Endodermal cell (in vitro differentiated cells): ENCODE measurements at places on chromosomes 3 and 15.
A peak's percentile ranks its signal among the peaks of the same experiment; 100 is the strongest.

DNA sequence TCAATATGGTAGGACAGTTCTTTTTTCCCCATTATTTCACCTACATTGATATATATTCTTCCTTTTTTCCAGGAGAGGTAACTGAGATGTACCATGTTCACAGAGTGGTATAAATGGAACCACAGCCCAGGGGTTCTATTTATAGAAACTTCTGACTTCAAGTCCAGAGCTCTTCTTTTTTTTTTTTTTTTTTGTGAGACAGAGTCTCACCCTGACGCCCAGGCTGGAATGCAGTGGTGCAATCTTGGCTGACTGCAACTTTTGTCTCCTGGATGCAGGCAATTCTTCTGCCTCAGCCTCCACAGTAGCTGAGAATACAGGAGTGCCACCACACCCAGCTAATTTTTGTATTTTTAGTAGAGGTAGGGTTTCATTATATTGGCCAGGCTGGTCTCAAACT is 267.1 kb upstream of the TPRG1 start:
- DNase-seq: no peak

GRCh38 chr3:87191641-87192040 is 35.5 kb upstream of the CHMP2B start:
- DNase-seq: no peak

DNA sequence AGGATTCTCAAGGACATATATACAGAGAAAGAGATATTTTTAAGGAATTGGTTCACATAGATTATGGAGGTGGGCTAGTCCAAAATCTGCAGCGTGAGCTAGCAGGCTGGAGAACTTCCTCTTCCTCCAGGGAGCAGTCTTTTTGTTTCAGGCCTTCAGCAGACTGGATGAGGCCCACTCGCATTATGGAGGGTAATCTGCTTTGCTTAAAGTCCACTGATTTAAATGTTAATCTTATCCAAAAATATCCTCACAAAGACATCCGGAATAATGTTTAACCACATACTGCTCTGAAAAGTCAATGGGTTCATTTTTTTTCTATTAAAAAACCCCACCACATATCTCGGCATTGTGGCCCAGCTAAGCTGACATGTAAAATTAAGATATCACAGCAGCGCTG is 22.2 kb upstream of the NRROS start:
- no peak for DNase-seq

- no peak for DNase-seq
Observed at GRCh38 chr15:35657679-35658311, 111.8 kb upstream of the DPH6 start.

GRCh38 chr15:69094124-69094921 is 66.1 kb upstream of the GLCE start:
- no peak for DNase-seq

DNA sequence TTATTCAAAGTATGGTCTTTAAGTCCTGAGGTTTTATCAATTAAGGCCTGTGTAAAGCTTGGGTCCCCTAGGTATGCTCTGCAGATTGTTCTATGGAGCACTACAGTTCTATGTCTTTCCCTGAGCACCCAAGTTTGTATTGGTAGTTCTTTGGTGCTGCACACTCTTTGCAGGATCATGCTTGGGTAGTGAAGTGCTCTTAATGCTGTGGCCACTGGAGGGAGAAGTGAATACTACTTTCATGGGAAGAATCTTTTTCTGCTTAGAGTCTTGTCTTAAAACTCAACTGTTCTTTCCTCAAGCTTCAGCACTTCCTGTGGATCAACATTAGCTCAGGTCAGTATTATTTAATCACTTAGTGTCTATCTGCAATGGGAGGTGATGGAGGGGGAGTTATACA is 93.6 kb upstream of the CFAP20DC start:
- DNase-seq: no peak

GRCh38 chr3:52234516-52235447 is 4.2 kb downstream of the TWF2 start:
- DNase-seq: no peak

- DNase-seq: peak; percentile 83
Observed at GRCh38 chr3:46829699-46830208, 33.5 kb downstream of the MYL3 start.

DNA sequence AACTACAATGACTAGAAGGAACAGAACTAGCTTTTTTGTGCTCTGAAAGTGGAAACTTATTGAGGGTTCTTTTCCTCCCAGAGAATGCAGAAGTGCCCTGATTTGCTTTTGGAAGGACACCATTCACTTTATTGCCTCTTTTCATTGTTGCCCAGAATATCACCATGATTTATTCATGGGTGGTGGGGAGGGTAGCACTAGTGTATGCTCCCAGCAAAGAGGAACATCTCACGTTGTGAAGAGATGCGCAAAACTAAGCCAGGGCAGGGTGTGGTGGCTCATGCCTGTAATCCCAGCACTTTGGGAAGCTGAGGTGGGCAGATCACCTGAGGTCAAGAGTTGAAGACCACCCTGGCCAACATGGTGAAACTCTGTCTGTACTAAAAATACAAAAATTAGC is 31.4 kb downstream of the FLNB start:
- no peak for DNase-seq

DNA sequence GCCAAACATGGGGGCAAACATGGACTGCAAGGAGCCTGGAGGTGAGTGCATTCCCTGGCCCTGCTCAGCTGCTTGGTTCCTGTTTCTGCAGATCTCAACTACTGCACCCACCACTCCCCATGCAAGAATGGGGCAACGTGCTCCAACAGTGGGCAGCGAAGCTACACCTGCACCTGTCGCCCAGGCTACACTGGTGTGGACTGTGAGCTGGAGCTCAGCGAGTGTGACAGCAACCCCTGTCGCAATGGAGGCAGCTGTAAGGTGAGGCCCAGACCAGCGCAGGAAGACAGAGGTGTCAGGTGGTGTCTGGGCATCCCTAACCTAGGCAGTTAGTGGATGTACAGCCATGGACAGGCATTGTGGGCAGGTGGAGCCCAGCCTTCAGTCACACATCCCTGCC is 5.3 kb downstream of the DLL4 start:
- no peak for DNase-seq

DNA sequence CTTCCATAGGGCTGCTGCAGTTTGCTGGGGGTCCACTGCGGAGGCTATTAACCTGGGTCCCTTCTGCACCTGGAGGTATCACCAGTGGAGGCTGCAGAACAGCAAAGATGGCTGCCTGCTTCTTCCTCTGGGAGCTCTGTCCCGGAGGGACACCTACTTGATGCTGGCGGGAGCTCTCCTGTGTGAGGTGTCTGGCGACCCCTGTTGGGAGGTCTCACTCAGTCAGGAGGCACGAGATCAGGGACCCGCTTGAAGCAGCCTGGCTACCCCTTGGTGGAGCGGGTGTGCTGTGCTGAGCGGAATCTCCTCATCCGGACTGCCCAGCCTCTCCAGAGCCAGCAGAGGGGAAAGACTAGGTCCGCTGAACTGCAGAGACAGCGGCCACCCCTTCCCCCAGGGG is 56.0 kb upstream of the CTXND1 start:
- peak; percentile 85 for DNase-seq

DNA sequence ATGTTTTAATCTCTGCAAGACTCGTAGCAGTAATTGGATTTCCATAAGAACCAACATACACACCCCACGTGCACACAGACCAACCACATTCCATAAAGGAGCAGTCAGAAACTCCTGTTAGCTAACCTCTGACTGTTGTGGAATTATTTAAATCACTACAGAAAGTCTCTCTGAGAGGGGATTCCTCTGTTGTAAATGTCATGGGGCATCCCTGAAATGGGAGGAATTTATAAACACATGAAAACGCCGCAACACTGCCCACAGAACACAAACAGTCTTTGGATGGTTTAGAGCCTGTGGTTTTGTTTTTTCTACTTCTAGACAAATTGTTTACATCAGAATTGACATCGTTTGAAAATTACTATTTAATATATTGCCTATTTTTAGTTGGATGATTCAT is 740.1 kb upstream of the GRM7 start:
- DNase-seq: no peak

DNA sequence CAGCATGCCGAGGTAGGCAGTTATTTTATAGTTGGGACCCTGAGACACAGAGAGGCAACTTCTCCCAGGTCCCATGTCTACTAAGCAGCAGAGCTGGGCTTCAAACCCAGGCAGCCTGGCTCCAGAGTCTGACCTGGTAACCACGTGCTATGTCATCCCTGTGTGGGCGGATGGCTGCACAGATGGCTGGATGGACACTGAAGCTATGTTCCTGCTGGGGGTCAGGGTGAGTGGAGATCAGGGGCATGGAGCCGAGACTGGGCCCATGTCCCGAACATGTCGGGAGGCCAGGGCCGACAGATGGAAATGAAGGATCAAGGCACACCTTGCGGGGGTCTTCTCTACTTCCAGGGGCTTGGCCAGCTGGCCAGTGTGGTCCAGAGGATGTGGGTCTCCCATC is 9.3 kb upstream of the FBLN2 start:
- DNase-seq: no peak

GRCh38 chr3:160286231-160286630 is 61.0 kb downstream of the C3orf80 start:
- DNase-seq: no peak

DNA sequence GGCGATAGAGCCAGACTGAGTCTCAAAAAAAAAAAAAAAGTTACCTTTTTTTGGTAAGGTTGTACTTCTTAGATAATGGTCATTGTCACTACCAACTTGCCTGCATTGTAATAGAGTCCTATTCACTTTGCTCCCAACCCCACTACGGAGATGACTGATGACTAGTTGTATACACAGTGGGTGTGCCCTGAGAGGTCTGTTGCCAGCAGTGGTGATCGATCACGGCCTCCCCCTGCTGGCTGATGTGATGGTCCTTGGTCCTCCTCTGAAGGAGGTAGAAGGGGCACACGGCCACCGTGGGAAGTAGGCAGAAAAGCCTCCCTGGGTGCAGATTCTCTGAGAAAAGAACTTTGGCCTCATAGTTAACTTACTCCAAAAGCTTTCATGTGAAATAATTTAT is 10.7 kb downstream of the GCNT3 start:
- peak; percentile 88 for DNase-seq

DNA sequence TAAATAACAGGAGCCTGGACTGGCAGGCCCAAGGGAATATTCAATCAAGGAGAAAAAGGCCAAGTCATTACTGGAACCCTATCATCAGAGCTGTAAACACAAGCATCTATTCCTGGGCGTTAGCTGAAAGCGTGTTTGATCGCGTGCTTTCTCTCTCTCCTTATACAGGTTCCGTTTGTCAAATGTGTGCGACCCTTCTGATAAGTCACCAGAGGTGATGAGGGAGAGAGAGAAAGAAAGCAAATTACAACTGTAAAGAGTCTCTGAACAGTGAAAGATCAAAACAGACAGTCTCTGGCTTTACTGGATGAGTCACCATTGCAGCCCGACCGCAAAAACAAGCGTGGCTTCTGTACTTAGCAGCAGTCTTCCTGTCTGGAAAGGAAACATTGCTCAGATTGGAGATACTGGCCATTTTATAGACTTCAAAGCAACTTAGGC is 39.5 kb upstream of the TPRG1 start:
- DNase-seq: no peak

- DNase-seq: no peak
Observed at GRCh38 chr15:92421976-92422375, 28.3 kb downstream of the ST8SIA2 start.

DNA sequence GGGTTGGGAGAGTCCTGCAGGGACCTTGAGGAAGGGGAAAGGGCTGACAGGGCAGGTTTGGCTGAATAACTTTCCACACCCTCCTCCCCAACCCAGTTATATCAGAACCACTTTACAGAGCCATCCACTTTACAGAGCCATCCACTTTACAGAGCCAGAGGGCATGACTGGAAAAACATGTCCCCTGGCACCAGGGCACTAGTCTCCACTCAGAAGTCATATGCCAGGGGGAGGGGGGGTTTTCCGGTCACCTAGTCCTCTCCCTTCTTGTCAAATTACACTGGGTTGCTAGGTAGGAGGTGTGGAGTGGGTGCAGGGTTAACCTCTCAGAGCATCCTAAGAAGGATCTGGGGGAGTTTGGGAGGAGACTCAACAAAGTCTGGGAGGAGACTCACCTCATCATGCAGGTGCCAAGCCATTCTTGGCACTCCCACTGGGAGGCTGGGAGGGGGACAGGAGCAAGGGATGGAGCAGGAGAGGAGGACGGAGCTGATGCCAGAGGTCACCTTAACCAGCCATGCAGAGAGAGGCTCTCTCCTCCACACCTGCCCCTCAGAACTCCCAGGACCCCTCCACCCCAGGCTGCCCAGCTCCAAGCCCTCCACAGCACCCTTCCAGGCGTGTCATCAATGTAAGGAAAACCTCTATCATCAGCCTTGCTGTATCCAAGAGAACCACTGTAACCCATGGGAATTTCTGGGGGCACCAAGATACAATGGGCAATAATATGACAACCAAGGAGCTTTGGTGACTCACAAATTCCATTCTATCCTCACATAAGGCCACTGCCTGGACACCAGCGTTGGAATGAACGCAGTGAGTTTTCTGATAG is 1.7 kb downstream of the LRRC2 start:
- DNase-seq: no peak

- no peak for DNase-seq
Observed at GRCh38 chr3:178048768-178049167, 487.5 kb upstream of the KCNMB2 start.

- DNase-seq: no peak
Observed at GRCh38 chr15:71302861-71303410, 187.7 kb downstream of the THSD4 start.

DNA sequence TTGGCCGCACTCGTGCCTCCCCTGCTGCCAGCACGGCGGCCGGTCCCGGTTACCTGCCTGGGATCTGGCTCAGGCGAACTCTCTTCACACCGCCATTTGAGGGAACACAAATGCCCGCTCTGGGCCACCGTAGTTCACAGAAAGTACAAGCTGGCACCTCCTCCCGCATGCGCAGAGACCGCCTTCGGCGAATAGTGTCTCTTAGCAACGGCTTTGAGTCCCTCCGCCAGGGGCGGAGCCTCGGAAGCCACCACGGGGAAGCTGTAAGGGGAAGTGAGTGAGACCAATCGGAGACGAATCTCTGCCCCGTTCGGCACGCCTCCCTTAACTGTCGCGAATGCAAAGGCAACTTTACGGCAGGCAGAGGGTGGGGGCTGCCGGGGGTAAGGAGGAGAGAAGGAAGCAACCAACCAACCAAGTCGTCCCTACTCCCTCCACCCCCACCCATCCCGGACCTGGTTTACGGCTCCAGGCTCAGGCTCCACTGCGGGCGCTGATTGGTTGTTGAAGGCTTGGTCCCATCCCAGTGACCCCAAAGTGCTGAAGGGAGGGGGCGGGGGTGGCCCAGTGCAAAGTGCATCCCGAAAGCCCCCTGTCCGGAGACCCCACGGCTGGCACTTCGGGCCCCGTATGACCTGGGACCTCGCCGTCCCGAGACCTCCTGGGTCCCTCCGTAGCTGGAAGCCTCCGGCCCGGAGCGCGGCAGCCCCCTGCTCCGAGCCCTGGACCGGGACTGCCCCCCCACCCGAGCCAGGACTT is at the start of the genes ASB7 and LINS1:
Gene ASB7, plus strand, starts transcription at position 526 of the 759 bp plus-strand sequence. CDS start 9,628 bp downstream, outside the sequence.
Gene LINS1, minus strand, starts transcription at position 121 of the 759 bp plus-strand sequence. CDS start 21,342 bp downstream, outside the sequence.
- peak; percentile 100 for DNase-seq

DNA sequence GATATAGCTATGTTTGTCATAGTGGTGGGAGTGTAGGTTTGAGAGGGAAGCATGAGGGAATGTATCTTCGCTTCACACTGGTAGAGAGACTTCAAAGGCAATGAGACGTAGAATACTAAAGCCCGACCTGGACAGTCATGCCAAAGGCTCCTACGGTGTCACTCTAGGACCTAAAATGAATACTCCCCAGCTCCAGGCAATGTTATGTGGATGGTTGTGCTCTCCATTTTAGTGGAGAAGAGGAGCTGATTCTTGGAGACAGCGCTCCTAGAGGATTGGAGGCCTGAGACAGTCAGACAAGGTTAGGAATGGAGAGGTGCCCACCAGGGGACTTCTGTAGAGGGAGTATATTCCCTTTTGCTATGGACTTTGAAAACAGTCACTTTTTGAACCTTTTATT is 260.1 kb downstream of the MEX3B start:
- no peak for DNase-seq
